ENCODE measurements at places on chromosomes 6 and 20.

- no peak for DNase-seq
Observed at GRCh38 chr20:51828762-51829161, 26.4 kb upstream of the SALL4 start.

GRCh38 chr20:32858701-32859372, at the start of gene EFCAB8:
Gene EFCAB8, plus strand, starts transcription at chr20:32858923. Its CDS starts 4,870 bp downstream, at chr20:32863793.
- no peak for DNase-seq

GRCh38 chr6:42315991-42316970, 98.6 kb upstream of the MRPS10 start:
- DNase-seq: no peak

- DNase-seq: peak; percentile 1
Observed at GRCh38 chr6:106116125-106116832, 30.1 kb downstream of the PRDM1 start.

DNA sequence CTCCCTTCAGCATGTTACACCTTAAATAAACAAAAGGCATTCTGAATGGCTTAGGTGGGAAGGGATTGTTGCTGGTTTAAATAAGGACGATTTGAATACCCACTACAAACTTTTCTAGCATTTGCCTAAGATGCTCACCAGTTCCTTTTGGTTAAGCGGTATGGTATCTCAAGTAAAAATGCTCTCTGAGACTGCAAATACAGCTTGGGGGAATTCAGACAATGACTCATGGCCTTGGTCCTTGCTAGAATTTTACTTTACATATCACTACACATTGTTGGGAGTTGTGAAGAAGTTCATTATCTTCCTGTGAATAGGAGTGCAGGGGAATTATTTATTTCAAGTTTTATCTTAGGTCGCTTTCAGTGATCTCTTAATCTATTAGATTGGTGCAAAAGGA, 670.7 kb downstream of the UTRN start:
- DNase-seq: no peak

GRCh38 chr20:17538517-17539170, 7.5 kb upstream of the BFSP1 start:
- no peak for DNase-seq

DNA sequence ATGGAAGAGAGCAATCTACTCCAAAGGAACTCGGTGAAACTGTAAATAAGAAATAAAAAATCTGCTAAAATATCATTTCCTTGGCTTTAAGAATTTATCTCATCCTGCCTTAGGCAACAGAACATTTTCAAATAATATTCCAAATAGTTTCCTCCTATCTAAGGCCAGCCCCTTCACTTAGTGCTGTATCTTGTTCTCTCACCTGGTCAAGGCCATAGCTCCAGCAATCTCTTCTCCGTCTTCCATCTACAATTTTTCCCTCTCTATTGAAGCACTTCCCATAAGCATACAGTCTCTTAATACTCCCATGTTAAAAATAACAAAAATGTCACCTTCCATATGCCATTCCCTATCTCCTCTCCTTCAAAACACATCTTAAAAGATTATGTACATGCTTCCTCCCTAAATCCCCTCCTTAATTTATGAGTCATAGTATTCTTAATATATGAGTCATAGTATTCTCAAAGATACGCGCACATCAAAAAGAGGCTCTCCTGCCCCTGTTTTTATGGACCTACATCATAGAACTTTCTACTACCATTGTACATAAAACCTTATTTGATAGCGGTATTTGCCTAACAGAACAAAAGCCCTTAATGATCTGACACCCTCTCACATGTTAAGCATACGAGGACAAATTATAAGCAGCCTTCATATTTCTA, 146.9 kb downstream of the PDE10A start:
- no peak for DNase-seq

DNA sequence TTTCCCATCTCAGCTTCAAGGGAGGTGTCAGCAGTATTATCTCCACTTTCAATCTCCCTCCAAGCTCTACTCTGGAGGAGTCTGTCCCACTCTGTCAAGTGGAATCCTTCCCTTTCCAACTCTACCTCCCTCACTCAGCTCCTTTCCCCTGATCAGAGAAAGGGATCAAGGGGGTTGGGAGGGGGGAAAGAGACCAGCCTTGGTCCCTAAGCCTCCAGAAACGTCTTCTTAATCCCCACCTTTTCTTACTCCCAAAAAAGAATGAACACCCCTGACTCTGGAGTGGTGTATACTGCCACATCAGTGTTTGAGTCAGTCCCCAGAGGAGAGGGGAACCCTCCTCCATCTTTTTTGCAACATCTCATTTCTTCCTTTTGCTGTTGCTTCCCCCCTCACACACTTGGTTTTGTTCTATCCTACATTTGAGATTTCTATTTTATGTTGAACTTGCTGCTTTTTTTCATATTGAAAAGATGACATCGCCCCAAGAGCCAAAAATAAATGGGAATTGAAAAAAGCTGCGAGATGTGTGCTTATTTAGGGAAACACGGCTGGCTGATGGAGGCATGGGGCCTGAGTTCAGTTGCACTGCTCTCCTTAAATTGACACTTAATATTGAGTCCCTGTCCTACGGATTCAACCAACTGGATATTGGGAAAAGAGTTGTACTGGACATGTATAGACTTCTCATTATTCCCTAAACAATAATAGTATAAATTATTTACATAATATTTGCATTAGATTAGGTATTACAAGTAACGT, 4.9 kb downstream of the TUBB start:
- no peak for DNase-seq

DNA sequence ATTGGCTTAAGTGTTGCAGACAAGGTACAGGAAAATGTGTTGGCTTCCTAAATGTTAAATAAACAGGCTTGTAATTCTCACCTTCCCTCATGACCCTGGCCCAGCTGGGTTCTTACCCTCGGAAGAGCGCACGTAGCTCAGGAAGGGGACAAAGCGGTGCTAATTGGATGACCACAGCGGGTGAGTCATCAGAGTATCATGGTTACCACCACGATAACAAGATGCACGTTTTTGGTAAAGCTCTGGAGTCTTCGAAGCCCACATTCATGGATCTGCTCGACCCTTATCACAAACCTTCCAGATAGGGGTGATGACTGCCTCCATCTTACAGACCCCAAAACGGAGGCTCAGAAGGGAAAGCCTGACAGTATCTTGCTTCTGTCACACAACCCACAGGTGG, 32.8 kb downstream of the APCDD1L start:
- DNase-seq: no peak

- no peak for DNase-seq
Observed at GRCh38 chr6:107125771-107126170, 10.5 kb upstream of the BEND3 start.

- DNase-seq: no peak
Observed at GRCh38 chr6:161137839-161138542, 135.9 kb downstream of the AGPAT4 start.

Data from COR-L47 (cell line).